Right renal pelvis (tissue), 4 donors: ENCODE measurements at places on chromosomes 5 and 9. TPM values are rescaled to one million over a fixed set of nuclear protein-coding genes. Genes with fewer than 3 reads are reported as not detected.

GRCh38 chr9:71929223-71929622 is 17.8 kb downstream of the C9orf85 start:
- no peak for DNase-seq

GRCh38 chr9:124137944-124138335 is 119.8 kb upstream of the NEK6 start:
- DNase-seq = no peak

SLCO6A1 gene
- polyA plus RNA-seq = not detected

DNA sequence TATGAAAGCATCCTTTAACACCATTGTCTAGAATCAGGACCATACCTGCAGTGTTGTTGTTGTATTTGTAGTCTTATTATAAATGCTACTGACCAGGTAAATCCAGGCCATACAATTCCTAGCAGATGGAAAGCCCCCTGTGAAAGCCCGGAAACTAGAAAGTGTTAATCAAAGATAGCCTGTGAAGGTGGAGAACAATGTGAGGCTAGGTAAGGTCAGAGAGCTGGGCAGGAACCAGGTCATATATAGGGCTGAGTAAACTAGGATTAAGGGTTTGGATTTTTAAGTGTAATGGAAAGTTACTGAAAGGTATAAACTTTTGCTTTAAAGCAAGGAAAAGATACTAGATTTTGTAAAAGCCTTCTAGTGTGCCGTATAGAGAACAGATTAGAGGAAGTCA is 6.7 kb downstream of the LRRC70 start:
- DNase-seq = no peak

SPINK6 gene
- polyA plus RNA-seq = not detected

DNA sequence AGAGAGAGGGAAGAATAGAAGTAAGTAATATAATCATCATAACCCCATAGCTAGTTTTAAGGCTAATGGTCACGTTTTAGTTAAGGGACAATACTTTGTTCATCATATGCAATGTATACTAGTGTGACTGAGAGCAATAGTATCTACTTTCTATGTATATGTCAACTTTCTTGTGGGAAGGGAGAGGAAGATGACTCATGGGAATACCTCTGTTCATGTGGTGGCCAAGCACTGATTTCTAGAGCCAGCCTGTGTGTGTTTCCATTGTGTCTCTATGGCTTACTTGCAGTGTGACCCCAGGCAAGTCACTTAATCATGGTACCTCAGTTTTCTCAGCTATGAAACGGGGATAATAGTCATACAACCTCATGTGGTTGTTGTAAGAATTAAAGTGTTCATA is 639.6 kb downstream of the CETN3 start:
- DNase-seq = no peak

DNA sequence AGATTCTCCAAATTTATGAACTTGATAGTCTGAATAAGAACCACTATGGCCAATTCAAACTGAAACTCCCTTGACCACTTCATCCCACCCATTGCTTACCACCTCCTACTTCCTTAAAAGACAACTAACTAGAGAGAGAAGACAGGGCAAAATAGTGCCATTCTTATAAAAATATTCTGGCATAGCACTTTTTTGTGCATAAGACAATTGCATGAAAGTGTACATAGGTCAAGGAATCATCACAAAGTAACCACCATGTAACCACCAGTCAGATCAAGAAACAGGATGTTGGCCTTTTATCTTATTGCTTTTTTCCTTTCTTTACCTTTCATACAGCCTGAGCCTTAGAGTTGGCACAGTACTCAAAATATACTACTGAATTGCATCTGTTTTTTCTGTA is 8.1 kb upstream of the ARSB start:
- DNase-seq = no peak

DNA sequence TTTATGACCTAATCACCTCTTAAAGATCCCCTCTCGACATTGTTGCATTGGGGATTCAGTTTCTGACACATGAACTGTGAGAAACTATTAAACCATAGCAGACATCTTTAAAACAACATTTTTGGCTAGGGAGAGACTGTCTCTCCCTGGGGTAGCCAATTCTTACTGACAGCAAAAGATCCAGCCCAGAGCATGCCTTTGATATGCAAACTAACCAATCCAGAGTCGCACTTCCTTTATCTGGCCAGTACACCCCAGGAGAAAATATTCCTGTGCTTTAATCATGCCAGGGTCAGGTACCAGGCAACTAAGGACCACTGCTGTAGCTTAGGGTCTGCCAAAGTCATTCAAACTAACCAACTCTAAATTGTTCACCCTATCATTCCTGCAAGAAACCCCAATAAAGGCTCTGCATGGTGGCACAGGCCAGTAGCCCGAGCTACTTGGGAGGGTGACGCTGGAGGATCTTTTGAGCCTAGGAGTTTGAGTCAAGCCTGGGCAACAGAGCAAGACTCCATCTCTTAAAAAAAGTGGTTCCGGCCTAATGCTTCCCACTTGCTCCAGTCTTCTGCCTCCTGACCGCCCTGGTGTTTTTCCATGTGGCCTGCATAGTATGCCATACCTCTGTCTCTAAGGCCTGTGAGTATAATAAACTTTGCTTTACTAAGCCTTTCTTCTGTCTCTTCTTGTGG is 62.3 kb upstream of the DAPK1 start:
- no peak for DNase-seq

- DNase-seq = no peak
Observed at GRCh38 chr5:34030048-34030447, 13.0 kb downstream of the C1QTNF3 start.

GZMA gene
- 0.58 TPM for polyA plus RNA-seq

DNA sequence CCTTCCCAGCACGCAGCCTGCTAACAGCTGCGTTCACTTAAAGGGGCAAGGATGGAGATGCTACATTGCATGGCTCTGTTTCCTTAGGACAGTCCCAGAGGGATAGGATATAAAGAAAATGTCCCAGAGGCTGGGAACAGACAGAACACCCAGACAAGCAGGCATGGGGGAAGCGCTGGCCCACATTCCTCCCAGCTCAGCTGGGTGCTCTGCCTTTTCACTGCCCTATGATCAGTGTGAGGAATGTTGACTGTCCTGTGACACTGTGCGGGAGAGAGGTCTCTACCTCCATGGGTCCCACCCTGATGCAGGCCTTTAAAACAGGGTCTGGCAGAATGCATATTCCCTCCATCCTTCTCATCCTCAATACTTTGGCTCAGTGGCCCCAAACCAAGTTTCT is 459.4 kb upstream of the DMAC1 start:
- DNase-seq = no peak

NKD2 gene
- polyA plus RNA-seq = 17.3 TPM

DNA sequence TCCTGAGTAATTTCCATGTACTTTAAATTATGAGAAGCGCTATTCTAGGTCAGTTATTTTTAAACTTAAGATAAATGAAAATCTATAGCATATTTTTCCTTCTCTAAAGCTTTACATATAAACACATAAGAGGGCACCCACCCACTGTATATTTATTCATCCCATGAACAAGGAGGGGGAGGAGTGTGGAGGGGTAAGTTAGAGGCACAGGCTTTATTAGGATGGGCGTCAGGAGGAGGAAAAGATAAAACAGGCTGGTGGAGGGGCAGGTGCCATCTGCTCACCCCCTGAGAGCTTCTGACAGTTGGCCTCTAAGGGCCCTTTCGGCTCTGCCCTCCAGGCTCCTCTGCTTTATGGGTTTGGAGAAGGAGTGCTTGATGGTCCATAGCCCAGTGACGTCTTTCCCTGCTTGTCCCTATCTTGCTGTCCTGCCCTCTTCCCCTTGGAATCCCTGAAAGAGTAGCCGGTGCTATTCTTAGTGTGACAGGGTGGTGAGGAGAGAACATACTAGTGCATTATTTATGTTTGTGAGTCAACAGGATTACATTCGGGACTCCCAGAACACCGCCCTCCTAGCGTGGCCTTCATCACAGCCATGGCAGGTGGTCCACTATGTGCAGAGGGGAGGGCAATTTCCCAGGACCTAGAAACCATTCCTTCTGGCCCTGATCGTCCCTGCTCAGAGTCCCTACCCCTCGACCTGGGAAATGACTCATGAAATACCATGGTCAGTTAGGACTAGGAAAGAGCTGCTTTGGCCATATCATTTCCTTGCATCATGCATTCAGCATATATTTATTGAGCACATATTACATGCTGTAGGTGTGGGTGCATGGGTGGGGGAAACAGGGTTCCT is 7.9 kb upstream of the SYNPO start:
- DNase-seq = no peak

DNA sequence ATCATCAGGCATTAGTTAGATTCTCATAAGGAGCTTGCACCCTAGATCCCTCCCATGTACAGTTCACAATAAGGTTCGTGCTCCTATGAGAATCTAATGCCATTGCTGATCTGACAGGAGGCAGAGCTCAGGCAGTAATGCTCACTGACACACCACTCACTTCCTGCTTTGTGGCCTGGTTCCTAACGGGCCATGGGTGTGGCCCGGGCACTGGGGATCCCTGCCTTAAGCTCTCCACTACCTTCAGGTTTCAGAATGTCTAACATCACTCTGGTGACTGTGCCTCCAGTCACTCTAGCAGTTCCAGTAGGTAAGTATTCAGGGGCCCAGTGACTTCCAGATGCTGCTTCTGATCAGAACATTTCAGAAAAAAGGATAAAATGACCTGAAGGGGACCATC is 152.4 kb downstream of the LRRC70 start:
- DNase-seq = no peak

DNA sequence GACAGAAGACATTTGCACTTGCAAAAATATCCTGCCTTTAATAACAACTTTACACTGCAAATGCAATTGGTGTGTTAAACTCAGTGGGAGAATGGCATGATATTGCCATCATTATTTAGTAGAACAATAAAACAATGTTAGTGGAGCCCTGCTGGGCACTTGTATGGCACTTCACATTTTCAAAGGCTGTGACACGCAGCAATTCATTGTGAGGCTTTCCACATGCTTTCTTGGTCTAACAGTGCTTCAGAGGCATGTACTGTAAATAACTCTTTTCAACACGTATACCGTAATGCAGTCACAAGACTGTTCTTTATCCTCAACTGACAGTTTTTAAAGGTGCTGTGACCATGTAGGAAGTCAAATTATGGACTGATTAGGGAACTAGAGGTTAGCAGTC is 155.5 kb upstream of the EPB41L4A start:
- DNase-seq = no peak

GRCh38 chr5:79512049-79512448 is 1.9 kb downstream of the HOMER1 start:
- no peak for DNase-seq

DNA sequence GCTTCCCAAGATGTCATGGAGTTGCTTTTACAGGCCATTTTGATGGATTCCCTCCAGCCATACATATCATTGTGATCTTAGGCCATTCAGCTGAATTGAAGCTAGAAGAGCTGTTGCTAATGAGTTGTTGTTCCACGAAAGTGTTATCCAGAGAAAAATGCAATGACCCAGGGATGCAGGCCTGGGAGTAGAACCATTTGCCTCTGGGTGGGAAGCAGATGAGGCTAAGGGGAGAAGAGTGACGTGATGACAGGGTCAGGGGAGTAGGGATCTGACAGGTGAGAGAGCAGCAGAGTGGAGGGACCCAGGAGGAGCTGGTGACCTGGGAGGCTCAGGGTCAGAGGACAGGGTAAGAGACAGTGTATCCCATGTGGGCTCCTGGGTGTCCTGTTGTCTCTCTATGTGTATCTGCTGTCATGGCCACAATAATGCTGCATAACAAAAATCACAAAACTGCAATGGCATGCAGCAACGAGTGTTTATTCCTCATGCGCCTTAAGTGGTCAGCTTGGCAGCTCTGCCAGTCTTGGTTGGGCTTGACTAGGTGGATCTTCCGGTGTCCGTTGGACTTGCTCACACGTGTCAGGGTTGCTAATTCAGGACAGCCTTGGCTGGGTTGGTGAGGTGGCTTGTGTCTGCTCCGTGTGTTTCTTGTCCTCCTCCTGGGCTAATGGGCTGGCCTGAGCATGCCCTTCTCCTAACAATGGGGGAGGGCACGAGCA is 90.6 kb downstream of the LIFR start:
- no peak for DNase-seq

PCDHAC1 gene
- not detected for polyA plus RNA-seq

DNA sequence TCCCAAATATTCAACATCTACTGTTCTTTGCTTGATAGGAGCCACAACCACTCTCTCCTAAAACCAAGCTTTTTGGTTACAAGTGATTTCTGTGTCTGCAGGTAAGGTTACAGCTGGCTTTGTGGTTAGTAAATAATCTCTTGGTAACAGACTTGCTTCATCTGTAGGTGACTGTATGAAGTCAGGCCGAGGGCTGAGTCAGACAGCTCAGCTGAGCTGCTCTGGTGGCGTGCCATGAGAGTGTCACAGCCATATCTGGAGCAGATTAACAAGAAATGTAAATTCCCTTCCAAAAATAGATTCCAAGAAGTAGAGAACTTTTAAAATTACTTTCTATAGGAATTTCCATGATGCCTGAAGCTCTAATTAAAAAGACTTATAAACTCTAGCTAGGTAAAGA is 23.7 kb upstream of the TAS2R1 start:
- no peak for DNase-seq

RASEF gene
- 6.8 TPM for polyA plus RNA-seq

GRCh38 chr5:67381236-67381880 is 184.8 kb upstream of the CD180 start:
- DNase-seq = no peak

ARPC5L gene
- polyA plus RNA-seq = 40.2 TPM

DNA sequence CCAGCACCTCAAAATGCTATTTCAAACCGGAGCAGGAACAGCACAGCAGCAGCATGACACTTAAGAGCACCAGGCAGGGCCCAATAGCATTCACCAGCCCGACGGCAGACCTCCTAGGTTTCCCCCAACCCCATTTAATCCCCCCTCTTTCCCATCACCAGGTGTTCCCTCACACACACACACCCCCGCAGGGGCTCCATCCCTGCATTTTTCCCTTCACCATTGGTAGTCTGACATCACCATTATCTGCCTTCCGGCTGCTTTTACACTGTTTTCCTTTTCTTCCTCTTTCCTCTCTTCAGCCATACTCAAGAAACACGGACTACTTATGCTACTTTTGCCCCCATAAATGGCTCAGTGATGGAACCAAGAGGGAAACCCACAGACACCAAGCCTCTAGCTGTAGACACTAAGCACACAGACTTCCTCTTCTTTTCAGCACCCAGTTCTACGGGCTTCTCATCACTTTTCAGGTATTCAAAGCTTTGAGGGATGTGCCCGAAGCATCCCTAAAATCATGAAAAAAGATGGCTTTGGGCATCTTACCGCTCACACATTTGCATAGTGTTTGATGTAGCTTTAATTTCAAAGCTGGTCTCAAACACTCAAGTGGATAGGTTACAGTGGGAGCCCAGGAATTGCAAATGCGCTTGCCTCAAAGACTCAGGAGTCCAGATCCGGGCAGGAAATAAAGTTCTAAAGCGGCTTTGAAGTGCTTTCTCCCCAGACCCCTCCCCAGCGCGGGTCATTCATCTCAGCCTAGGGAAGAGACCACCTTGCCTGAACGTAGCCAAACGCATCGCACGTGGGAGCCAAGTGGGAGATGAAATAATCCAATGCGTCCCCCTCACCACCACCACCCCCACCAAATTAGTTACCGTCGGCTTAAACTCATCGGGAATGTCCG is 141.5 kb downstream of the TSSK1B start:
- DNase-seq = no peak

ITGA2 gene
- polyA plus RNA-seq = 24.6 TPM

DNA sequence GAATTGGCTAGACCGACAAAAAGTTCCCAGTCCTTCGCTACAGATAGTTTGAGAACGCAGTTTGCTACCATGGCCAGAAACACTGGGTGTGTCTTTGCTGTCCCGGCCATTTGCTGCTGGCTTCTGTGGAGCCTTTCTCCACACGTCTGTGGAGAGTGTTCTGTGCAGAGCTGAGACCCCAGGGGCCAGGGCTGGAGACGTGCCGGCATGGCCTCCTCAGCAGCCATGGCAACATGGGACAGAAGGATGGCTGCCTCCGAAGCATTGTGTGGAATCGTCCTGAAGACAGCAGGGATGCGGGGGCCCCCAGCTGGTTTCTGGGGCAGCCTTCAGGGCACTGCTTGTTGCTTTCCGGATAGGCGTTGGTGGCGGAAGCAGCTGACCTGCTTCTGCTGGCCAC is 142.8 kb downstream of the GADD45G start:
- DNase-seq = no peak

MAMDC4 gene
- polyA plus RNA-seq = 6.9 TPM
